ENCODE measurements at places on chromosomes 4 and X. TPM values are rescaled to one million over a fixed set of nuclear protein-coding genes. Genes with fewer than 3 reads are reported as not detected.

RIBC1 gene
- 0.86 TPM for total RNA-seq

ASB12 gene
- total RNA-seq = 0.18 TPM

GC gene
- total RNA-seq = not detected

PCDH7 gene
- not detected for total RNA-seq

PCSK1N gene
- not detected for total RNA-seq

CXCR3 gene
- total RNA-seq = 6.4 TPM

RAB40A gene
- total RNA-seq = 0.11 TPM

DMP1 gene
- total RNA-seq = not detected

CTBP1 gene
- 162 TPM for total RNA-seq

MAGEB2 gene
- not detected for total RNA-seq

MAOB gene
- total RNA-seq = not detected

NOX1 gene
- total RNA-seq = not detected

FAM184B gene
- 0.05 TPM for total RNA-seq

TLR6 gene
- 64.7 TPM for total RNA-seq

RASSF6 gene
- total RNA-seq = 4.0 TPM

FHIP1A gene
- 0.04 TPM for total RNA-seq

HSFX3 gene
- total RNA-seq = not detected

LRIT3 gene
- total RNA-seq = 0.22 TPM

All from activated B cell treated with CpG ODN at 0.5 μM for 24 hours (primary cell).